ENCODE measurements at places on chromosomes 4 and X. TPM values are rescaled to one million over a fixed set of nuclear protein-coding genes. Genes with fewer than 3 reads are reported as not detected.

DNA sequence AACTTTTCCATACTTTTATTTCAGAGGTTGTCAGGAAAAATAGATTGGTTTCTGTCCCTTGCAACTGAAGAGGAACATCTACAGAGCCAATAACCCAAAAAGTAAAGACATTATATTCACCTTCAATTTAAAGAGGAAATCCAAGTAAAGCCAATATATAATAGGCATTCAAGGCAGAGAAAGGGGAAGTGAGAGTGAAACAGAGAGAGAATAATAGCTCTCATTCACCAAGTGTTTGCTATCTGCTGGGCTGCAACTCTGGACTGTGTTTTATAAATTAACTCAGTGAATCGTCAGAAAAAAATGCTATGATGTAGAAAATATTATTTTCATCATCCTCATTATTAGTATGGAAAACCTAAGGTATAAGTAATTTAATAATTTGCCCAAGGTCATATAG lies 448.5 kb downstream of the TRAM1L1 start:
- no peak overlapping the region for H3K4me3 ChIP-seq
- no peaks in the 10 kb centered on the region for H3K36me3 ChIP-seq
- H3K4me1 ChIP-seq: no peaks in the 10 kb centered on the region

Gene COL4A5
- total RNA-seq: 8.6 TPM

GRCh38 chrX:1442016-1442665 lies 10.6 kb downstream of the ASMTL start:
- no peak overlapping the region for H3K4me3 ChIP-seq
- peaks cover 26% of the 10 kb centered on the region for H3K36me3 ChIP-seq
- H3K4me1 ChIP-seq: no peaks in the 10 kb centered on the region
- H3K27me3 ChIP-seq: no peaks in the 10 kb centered on the region
- no peak overlapping the region for H3K27ac ChIP-seq

DNA sequence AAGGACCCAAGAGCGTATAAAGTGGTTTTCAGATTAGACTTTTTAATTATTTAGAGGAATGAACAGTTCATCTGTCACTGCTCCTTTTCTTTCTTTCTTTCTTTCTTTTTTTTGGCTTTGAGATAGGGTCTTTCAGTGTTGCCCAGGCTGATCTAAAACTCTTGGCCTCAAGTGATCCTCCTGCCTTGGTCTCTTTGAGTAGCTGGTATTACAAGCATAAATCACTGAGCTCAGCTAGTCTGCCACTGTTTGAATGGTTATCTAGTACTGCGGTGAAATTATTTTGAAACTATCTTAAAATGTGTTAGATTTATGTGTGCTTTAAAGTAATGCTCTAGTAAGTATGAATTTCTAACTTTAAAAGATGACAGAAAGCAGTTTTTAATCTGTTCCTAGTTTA lies 6.5 kb upstream of the FRYL start:
- H3K27me3 ChIP-seq: no peaks in the 10 kb centered on the region
- no peaks in the 10 kb centered on the region for H3K36me3 ChIP-seq
- H3K4me3 ChIP-seq: no peak overlapping the region
- no peak overlapping the region for H3K27ac ChIP-seq

GRCh38 chrX:119359618-119360382 lies 39.3 kb upstream of the SLC25A43 start:
- no peaks in the 10 kb centered on the region for H3K27me3 ChIP-seq
- no peak overlapping the region for H3K27ac ChIP-seq
- DNase-seq: no peak
- no peaks in the 10 kb centered on the region for H3K4me1 ChIP-seq

Gene RRH
- total RNA-seq: not detected

DNA sequence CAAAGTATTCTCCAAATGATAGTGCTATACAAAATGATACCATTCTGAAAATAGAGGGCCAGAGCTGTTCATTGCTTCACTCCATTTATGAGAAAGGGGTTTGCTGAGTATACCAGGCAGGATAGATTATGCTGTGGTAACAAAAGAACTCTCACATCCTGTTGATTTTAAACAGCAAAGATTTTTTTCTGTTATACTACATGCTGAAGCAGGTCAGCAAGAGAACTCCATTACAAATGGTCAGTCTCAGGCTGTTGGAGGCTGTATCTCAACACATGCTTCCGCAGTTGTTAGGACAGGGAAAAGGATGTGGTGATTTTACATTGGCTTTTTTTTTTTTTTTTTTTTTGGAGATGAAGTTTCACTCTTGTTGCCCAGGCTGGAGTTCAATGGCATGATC lies 13.7 kb upstream of the KLHL5 start:
- no peaks in the 10 kb centered on the region for H3K36me3 ChIP-seq
- no peaks in the 10 kb centered on the region for H3K4me1 ChIP-seq
- DNase-seq: no peak
- H3K27me3 ChIP-seq: no peaks in the 10 kb centered on the region
- H3K27ac ChIP-seq: no peak overlapping the region

Gene ABCG2
- total RNA-seq: 0.46 TPM

- no peaks in the 10 kb centered on the region for H3K36me3 ChIP-seq
- no peak overlapping the region for H3K27ac ChIP-seq
- no peaks in the 10 kb centered on the region for H3K4me1 ChIP-seq
- no peaks in the 10 kb centered on the region for H3K27me3 ChIP-seq
Measured at GRCh38 chrX:37955273-37955672, 51.1 kb upstream of the SYTL5 start.

DNA sequence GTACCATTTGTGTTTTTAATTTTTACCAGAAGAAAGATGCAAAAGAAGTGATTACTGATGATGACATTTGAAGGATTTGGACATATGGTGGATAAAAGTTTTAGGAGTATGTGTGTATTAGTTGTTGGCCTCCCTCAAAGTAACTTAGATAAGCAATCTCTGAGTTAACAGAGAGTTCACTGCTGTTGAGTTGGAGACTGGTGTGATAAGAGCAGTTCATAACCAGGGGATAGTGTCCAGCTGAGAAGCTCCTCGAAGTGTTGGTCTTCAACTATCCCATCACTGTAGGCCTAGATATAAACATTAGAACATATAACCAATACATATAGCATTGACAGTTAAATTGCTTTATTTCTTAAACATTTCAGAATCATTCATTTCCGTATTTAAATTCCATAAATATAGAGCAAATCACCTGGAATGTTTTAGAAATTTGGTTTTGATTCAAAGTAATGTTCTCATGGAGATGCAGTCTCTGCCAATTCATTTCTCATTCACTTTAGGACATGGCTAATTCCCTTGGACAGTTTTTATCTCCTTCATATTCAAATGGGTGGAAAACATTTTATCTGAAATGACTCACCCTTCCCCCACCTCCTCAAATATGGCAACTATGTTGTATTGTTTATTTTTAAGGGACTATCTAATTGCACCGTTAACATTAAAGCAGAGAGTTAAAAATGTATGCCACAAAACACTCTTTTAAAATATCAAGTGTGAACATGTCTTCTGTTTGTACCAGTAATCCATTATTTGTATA lies 136.8 kb upstream of the SLC4A4 start:
- DNase-seq: no peak
- peaks cover 3% of the 10 kb centered on the region for H3K4me1 ChIP-seq
- no peaks in the 10 kb centered on the region for H3K36me3 ChIP-seq
- no peak overlapping the region for H3K4me3 ChIP-seq
- H3K27ac ChIP-seq: no peak overlapping the region

DNA sequence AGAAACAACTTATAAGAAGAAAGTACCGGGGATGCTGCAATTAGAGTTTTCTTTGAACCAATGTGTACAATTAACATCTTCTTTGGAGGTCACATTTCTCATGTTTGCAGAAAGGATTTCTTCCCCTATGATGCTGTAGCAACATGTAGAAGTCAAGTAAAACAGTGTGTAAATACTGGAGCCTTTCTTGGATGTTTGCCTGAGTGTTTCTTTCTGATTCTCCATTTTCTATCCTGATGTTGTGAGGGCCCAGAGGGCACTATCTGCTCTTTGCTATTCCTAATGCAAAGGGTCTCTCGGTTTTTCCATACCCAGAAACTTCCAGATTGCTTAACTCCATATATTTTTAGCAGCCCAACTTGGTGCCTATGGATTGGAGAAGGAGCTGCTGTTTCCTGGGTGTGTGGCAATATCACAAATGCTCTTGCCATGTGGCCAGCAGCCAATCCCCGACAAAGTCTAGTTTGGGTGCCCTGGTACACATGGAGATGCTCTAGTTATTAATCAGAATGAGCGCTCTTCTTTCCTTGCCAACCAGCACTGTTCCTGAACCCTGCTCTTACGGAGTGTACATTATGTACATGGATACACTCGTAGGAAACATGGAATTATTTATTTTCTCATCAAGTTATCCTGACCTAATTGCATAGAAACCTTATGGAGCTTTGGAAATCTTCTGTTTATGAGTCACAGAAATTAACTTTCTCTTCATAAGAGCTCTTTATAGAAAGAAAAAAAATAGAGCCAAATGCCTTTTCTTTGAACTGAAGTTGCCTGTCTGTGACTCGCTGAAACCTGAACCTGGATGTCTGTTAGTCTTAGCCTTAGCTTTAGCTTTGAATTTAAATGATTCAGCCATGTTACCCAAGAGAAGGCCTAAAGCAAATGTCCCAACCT lies 67.0 kb upstream of the GPC4 start:
- H3K36me3 ChIP-seq: no peaks in the 10 kb centered on the region
- no peak for DNase-seq
- H3K27me3 ChIP-seq: no peaks in the 10 kb centered on the region
- no peaks in the 10 kb centered on the region for H3K4me1 ChIP-seq

Gene AMTN
- not detected for total RNA-seq

Gene TBC1D8B
- total RNA-seq: 0.99 TPM

Gene ZCCHC18
- total RNA-seq: not detected

DNA sequence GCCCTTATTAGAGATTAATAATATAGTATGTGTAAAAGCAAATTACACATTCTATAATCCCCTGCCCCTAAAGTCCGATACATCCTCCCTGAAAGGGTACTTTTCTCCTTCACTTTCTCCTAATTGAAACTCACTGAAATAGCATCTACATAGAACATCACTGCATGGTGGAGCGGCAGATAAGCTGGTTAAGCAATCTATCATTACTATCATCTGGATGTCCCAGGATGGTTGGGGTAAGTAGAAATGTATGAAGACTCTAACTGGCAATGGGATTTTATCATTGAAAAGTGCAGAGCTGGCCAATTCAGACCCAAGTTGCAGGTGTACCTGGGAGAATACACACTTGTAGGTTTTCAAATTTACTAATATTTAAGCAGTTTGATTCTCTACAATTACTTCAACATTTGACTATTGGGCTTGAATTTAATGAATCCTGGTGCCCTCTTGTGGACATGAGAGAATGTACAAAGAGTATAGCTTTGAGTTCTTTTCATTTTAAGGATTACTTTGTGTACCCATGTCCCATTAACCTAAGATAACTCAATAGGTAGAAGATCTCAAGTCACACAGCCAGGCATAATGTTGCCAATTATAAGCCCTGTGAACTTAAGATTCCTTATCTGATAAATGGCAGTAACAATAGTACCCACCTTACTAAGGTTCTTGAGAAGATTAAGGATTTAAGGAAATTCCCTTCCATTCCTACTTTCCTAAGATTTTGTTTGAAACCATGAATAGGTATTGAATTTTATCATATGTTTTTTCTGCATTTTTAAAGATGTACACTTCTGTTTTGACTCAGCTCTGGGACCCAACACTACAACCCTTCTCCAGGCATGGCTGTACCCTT lies 69.8 kb downstream of the SHROOM3 start:
- H3K4me1 ChIP-seq: no peaks in the 10 kb centered on the region
- H3K27ac ChIP-seq: no peak overlapping the region
- no peak for DNase-seq

GRCh38 chr4:16496501-16496900 lies 270.2 kb upstream of the TAPT1 start:
- no peak overlapping the region for H3K4me3 ChIP-seq
- H3K27me3 ChIP-seq: no peaks in the 10 kb centered on the region
- H3K4me1 ChIP-seq: no peaks in the 10 kb centered on the region
- no peaks in the 10 kb centered on the region for H3K36me3 ChIP-seq

DNA sequence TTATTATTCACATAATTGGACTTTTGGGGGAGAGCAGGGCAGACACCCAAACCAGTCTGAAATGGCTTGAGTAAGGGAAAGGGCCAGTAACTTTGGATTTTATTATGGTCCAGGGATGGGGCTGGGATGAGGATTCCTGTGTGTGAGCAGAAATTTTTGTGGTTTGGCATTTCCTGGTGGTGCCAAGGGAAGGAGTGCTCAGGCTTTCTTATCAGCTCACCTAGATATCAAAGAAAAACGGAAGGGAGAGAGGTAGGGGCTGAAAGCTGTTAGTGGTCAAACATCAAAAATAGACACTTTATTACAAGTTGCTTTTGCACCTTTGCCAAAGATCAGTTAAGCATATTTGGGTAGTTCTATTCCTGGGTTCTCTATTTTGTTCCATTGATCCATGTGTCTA lies 128.5 kb upstream of the DIPK2B start:
- H3K36me3 ChIP-seq: no peaks in the 10 kb centered on the region
- no peak overlapping the region for H3K4me3 ChIP-seq
- no peak overlapping the region for H3K27ac ChIP-seq
- no peaks in the 10 kb centered on the region for H3K27me3 ChIP-seq
- H3K4me1 ChIP-seq: no peaks in the 10 kb centered on the region

DNA sequence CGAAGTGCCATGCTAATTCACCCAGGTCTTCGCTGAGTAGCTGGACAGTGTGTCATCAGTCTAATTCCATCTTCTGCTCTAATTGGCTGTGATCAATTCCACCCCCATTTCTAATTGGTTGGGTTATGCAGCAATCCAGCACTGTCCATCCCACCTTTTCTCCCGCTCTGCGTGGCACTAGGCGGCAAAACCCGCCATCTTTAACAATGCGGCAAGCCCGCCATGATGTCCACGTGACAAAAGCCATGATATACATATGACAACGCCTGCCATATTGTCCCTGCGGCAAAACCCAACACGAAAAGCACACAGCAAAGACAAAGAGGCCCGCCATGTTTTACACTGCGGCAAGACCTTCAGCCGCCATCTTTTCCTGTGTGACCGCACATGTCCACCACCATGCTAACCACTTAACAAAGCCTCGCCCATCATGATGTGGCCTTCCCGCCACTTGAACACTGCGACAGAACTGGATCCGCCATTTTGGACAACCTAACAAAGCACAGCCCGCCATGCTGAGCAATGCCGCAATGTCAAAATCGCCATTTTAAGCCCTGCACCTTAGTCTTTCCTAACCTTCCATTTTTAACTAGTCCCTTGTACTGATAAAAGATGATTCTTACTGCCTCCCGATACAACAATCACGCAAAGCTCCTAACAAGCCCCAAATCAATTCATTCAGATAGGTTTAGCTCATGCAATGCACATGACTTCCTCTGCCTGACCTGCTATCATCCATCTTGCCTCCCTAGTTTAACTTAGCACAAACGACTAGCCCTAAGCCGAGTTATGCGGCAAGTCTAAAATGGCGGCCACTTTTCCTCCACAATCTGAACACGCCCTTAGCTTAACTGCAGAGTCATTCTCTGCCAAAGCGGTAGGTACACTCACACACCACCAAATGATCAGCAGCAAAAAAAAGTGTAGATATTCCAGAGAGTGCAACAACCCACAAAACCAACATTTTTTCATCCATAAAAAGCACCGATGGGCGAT lies 288.3 kb downstream of the CHIC1 start:
- DNase-seq: peak; percentile 94
- no peaks in the 10 kb centered on the region for H3K36me3 ChIP-seq
- H3K27ac ChIP-seq: peak overlapping the region; percentile 77
- H3K4me1 ChIP-seq: no peaks in the 10 kb centered on the region
- no peaks in the 10 kb centered on the region for H3K27me3 ChIP-seq

Gene TNIP3
- total RNA-seq: not detected

Gene ADGRG4
- total RNA-seq: not detected

- no peaks in the 10 kb centered on the region for H3K36me3 ChIP-seq
- DNase-seq: no peak
- peaks cover 19% of the 10 kb centered on the region for H3K4me1 ChIP-seq
- H3K27me3 ChIP-seq: no peaks in the 10 kb centered on the region
- no peak overlapping the region for H3K4me3 ChIP-seq
Measured at GRCh38 chr4:168736860-168737805, 240.3 kb downstream of the PALLD start.

GRCh38 chrX:5650904-5651303 lies 577.8 kb downstream of the NLGN4X start:
- no peak overlapping the region for H3K4me3 ChIP-seq
- H3K36me3 ChIP-seq: no peaks in the 10 kb centered on the region
- H3K27ac ChIP-seq: no peak overlapping the region

Data from psoas muscle (tissue), 8 donors.